ENCODE measurements at places on chromosomes 6 and 20.
A peak's percentile ranks its signal among the peaks of the same experiment; 100 is the strongest.

DNA sequence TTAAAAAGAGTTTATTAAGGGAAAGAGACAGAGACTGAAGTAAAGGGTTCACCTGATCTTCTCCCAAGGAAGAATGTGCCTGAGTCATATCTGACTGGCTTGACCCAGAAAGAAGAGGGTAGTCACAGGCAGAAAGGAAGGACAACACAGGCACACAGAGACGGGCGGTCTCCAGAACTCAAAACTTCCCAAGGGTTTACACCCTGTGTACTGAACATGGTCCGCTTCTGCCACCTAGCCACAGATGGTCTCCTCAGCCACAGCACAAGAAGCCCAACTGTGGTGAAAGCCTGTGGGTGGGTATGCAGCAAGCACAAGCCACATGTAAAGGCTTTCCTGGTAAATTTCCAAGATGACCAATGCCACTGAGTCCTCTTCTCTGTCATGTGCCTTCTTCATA lies 17.2 kb downstream of the UNC5CL start:
- no peak for DNase-seq

- peak; percentile 33 for DNase-seq
Measured at GRCh38 chr6:33595001-33595846, 15.1 kb upstream of the BAK1 start.

DNA sequence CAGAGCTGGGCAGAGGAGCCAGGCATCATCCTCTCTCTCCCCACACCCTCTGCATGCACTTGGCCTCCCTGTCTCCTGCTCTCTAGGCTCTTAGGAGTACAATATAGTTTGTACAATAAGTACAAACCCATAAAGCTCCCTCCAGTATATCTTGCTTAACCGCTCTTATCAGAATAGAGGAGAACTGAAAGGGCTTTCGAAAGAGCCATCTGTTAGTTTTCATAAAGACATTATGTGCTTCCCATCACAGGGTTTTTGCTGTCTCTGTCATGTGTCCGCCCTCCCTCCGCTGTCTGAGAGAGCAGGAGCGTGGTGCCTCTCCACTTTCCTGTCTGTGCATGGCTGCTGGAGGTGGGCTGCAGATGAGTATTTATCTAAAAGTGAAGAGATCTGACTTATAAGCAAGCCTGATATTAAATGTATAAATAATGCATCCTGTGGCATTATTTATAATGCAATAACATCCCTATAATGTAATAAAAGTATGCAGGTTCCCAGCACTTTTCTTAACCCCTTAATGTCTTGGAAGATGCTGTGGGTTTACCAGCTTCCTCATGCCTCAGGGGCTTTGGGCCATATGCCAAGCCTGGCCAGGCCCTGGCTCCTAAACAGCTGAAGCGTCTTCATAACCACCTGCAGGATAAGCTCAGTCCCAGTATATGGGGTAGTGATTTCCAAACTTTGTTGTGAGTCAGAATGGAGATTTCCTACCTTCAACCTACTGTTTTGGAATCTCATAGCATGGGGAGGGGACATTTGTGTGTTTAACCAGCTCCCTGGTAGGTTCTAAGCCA lies 297.1 kb downstream of the DHX35 start:
- no peak for DNase-seq

DNA sequence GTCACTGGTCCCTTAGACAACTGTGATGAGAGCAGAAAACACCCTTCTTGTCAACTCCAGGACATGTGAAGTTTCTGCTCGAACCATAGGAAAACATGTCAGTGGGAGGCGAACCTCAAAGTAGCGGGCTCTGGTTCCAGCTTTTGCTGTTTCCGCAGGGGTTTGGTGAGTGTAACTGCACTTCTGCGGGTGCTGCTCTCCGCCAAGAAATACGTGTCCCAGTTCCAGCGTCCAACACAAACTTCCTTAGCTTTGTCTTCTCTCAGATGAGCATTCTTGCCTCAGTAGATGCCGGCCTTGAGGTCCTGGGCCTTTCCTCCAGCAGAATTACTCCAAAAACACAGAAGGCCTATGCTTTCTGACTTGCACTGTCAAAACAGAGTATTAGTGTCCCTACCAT lies 156.3 kb downstream of the FNDC1 start:
- no peak for DNase-seq

GRCh38 chr6:124819346-124819745 lies 142.9 kb upstream of the RNF217 start:
- DNase-seq: no peak

GRCh38 chr6:106872049-106872448 lies 102.5 kb downstream of the CD24 start:
- no peak for DNase-seq

DNA sequence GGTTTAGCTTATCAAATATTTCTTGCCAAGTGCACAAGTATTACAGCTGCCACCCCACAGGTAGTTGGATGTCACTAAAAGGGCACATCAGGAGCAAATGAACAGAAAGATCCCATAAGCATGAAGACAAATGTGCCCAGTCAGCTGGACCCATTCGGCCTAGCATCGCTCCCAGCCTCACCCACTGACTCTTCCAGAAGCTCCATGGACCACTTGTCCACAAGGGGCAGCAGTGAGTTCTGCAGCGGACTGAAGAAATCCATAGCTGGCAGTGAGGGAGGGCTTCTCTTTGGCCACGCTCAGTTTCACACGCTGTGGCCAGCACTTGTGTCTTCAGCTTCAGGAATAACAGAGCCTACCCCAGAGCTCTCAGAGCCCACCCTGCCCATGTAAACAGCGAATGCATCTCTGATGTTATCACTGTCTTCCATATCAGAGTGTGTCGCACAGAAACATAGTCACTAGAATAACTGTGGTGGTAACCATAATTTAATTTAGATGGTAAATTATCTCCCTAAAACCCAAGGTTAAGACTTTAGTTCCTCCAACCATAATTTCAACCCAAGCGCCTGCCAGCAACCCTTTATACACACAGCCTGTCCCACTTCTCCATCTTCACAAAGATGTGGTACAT lies 15.8 kb downstream of the CGA start:
- peak; percentile 21 for DNase-seq

DNA sequence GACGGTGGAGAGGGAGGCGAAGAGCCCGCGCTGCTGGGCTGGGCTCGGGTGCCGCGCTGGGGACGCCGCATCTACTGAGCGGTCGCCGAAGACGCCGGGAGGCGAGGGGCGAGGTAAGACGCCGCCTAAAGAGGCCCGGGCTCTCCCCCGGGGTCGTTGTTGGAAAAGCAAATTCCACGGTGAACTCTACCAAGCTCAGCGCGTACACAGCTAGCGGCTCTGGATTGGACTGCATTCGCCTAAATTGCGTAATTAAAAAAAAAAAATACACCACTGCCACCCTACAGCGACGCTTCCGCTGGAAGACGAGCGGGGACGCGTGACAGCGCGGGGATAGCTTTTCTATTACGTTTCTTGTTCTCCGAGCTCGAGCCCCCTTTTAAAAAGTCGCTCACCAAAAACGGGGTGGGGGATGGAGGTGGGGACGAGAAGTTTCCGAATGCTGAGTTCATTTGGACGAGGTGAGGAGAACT lies 92.0 kb upstream of the PRDM1 start:
- DNase-seq: no peak

- no peak for DNase-seq
Measured at GRCh38 chr20:56759741-56760278, 130.7 kb downstream of the TFAP2C start.

- DNase-seq: no peak
Measured at GRCh38 chr6:81694207-81694606, 58.3 kb downstream of the TENT5A start.

GRCh38 chr6:18656506-18656905 lies 269.4 kb downstream of the RNF144B start:
- DNase-seq: no peak

DNA sequence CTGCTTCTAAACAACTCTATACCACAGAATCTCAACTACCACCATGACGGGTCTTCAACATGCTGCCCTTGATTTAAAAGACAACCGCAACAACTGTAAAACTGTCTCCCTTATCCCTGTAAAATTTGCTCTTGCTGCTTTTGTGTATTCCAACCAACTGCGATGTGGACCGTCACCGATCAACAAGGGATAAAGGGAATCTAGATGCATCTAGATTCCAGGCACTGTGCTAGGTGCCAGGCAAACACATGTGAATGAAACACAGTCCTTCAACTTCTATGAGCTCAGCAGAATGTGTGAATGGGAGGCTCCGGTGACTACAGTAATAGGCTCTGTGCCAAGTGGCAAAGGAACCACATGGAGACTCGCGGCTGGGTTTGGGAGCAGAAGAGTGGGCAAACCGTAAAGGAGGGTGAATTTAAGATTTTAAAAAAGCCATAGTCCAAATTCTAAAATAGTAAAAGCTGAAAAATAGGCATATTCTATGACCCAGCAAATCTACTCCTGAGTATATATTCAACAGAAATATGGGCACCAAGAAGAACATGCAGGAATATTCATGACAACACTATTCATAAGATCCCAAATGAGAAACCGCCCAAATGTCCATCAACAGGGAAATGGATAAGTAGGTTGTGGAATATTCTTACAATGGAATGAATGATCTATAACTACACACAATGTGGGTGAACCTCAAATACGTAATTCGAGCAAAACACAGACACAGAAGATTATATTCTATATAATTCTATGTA lies 3.7 kb upstream of the PRND start:
- DNase-seq: peak; percentile 16

DNA sequence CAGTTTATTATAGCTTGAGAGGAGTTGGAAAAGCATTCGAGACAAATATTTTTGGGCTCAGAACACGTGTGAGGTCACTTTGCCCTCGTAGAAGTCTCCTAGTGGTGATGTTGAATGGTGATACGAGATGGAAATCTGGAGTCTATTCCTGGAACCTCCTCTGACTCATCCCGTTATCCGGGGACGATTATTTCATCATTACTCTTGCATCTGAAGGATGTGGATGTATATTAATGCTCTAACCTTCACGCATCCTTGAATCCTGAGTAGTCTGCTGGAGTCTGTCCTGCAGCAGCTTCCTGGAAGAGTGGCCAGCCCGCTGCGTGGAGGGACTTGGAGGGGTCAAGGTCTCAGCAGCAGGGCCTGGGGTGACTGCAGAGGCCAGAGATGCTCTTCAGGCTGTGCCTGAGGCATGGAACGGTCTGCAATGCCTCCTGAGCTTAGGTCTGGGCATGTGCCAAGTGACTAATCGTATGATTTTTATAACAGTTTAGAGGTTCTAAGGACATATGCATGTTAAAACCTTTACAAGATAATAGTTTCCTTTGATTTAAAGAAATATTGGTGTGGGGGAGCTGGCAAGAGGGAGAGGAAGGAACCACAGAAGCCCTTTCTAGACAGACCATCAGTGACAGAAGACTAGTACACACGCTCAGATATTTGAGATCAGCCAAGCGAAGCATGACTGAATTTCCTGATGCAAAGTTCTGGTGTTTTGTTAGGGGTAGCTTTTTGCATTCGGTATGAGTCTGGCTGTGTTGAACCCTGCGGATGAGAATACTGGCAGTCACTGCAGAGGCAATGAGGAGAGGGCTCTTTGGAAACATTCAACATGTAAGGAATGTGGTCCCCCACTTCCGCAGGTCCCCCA lies 400.2 kb downstream of the QKI start:
- no peak for DNase-seq

DNA sequence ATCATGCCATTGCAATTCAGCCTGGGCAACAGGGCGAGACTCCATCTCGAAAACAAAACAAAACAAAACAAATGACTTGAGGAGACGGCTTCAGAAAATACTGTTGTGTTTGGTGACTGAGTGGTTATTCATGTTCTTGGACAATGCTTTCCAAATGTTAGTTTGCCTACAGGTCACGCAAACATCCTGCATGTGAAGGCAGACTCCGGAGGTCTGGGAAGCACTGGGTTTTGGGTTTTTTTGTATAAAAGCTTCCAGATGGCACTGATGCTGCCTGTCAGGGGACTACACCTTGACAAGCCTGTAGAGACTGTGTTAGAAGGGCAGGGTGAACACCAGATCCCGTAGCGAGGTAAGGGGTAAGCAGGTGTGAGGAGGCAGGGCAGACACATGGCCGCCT lies 81.7 kb downstream of the THBS2 start:
- no peak for DNase-seq

DNA sequence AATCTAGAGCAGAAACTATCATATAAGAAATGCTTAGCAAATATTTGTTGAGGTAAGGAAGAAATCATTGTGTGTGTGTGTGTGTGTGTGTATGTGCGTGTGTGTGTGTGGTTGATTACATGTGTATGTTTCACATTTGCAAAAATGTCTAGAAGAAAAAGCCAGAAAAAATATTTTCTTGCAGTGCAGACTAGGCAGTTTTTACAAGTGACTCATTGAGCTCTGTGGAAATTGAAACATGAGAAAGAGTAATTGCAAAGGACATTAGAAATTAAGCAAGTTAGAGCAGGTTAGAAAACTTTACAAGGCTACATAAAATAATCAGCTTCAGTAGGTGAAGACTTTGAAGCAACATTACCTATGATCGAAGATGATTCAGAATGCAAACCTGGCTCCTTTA lies 669.0 kb upstream of the EYS start:
- DNase-seq: no peak

DNA sequence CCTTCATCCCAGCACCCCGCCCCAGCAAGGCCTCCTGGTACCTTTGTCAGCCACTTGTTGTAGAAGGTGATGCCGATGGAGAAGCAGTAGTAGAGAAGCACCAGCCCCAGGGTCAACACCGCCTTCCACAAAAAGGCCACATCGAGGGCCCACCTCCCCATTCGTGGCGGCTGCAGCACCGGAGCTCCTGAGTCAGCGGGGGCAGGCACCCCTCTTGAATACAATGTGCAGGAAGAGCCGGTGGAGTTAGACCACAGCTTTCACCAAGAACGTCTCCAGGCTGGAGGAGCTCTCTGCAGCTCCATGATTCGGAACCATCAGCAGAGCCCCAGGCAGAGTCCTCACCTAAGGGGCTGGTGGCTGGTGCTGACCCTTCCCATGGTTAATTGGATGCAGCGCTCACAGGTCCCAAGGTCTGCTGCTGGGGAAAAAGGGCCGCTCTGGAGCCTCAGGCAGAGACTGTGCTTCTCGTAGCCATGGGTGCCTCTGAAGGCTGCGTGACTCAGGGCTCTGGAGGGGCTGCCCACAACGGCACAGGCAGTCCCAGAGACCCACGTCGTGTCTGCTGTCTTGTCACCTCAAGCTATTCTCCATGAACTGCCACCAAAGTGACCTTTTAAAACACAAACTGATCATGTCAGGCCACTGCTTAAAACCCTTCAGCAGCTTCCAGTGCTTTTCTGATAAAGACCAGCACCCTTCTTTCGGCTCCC lies 47.9 kb downstream of the ELMO2 start:
- no peak for DNase-seq

- DNase-seq: peak; percentile 72
Measured at GRCh38 chr6:119148098-119148824, 69.8 kb upstream of the FAM184A start.

DNA sequence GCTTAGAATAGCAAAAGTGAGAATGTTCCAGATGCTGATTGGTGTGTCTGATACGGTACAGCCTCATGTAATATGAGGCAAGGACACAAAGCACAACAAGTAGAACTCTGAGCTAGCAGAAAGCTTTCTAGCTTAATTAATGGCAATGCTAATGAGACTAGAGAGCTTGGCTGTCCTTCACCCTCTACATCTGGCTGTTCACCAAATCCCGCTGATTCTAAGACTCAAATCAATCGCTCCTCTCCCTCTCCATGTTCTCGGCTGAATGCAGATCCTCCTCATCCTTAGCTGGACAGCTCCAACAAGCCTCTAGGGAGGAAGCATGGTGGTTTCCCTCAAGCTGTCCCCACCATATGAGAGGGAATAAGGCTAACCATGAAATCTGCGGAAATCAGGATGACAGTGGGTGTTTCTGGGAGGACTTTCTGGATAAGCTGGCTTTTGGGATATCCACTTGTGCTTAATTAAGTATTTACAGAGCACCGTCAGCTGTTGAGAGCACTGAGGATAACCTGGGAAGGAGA lies 128.9 kb downstream of the FOXC1 start:
- DNase-seq: no peak

GRCh38 chr6:40550202-40551101 lies 36.7 kb downstream of the LRFN2 start:
- DNase-seq: no peak

GRCh38 chr6:159161839-159162238 lies 7.4 kb upstream of the FNDC1 start:
- no peak for DNase-seq
